Caki2 (cell line): ENCODE measurements at places on chromosomes 7 and 10.

DNA sequence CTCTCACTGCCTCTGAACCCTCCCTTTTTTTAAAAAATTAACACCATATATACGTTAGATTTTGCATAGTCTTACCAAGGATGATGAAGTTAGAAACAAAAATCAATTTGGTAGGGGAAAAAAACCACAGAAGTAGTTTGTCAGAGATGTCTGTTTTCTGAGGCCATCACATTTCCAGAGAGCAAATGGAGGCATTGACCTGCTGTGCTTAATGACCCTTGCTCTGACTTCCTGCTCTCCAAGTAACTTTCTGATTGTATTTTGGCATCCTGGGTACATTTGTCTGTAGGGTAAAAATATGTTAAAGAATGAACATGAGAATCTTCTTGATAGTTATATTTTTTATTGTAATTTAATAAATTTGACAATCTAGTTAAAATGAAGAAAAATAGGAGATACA lies 140.2 kb downstream of the LCOR start:
- no peak for DNase-seq

- DNase-seq = no peak
Observed at GRCh38 chr10:60186315-60187071, 203.2 kb downstream of the ANK3 start.

DNA sequence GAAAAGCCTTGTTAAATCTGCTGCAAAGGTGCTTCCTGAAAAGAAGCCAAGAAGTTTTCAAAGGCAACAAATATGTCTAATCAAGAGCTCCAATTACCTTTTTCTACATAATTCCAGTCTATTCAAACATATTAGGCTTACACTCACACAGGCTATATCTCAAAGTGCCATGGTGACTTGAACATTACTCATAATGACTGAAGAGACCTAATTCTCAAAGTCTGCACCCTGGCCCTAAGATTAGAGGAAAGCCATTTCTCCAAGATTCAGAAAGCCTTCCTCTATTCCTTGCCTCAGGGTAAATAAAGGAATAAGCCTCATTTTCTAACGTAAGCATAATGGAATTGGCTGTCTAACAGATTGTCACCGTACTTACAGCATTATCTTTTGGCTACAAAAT lies 78.3 kb upstream of the THSD7A start:
- DNase-seq = no peak

- no peak for DNase-seq
Observed at GRCh38 chr10:55747244-55747643, 613.8 kb downstream of the ZWINT start.

- DNase-seq = no peak
Observed at GRCh38 chr10:76975126-76975525, 662.5 kb downstream of the KCNMA1 start.

- no peak for DNase-seq
Observed at GRCh38 chr10:124680675-124681074, 63.5 kb downstream of the FAM53B start.

GRCh38 chr10:13990392-13990805 lies 340.3 kb downstream of the FRMD4A start:
- no peak for DNase-seq

DNA sequence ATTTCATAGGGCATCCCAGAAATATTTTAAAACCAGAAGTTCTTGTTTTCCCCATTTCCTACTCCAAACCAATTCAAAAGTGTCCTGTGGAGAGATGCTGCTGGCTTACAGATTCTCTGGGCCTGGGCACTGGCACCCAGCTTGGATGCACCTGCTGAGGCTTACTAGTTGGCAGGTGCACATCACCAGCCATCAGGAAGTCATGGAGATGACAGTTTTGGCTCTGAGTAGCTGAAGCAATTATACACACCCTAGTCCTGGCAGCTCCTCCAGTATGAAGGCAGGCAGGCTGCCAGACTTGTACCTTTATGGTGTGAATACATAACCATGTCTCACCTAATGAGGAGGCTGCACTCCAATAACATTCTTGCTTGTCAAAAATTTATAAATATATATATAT lies 276.6 kb upstream of the GHITM start:
- no peak for DNase-seq

GRCh38 chr7:151051108-151051507 lies 2.8 kb downstream of the ASIC3 start:
- DNase-seq = no peak

- DNase-seq = no peak
Observed at GRCh38 chr7:16710651-16711050, 42.9 kb upstream of the TSPAN13 start.

DNA sequence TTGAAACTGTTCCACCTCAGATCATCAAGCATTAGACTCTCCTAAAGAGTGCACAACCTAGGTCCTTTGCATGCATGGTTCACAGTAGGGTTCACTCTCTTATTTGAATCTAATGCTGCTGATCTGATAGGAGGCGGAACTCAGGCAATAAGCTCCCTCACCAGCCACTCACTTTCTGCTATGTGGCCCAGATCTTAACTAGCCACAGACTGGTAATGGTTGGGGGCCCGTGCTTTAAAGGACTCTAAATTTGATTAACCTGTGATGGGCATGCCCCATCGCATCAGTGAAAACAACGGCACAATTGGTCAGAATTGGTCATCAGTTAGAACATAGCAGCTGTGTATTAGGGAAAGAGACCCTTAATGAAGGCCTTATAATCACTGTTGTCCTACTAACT lies 753.7 kb upstream of the SORCS1 start:
- no peak for DNase-seq

DNA sequence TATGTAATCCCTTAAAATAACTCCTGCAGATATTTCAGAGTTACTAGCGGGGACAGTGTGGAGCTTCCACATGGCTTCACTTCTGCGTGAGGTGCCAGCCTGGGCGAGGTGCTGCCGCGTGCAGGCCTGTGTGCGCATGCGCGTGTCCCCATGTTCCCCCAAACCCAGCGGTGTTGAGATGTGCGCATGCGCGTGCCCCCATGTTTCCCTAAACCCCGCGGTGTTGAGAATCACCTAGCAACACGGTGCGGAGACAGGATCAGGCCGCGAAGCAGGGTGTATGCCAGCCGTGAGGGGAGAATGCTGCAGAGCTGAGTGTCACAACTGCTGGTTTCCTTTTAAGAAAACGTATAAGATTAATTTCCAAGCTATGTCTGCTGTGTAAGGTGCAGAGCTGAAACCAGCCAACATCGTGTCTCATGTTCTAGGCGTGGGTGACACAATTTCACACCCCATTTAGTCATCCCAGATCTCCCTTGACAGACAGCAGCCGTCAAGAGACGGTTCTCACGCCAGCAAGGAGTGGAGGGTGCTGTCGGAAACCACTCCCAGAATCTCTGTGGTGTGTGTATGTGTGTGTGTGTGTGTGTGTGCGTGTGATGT lies 71.9 kb upstream of the ADARB2 start:
- no peak for DNase-seq

DNA sequence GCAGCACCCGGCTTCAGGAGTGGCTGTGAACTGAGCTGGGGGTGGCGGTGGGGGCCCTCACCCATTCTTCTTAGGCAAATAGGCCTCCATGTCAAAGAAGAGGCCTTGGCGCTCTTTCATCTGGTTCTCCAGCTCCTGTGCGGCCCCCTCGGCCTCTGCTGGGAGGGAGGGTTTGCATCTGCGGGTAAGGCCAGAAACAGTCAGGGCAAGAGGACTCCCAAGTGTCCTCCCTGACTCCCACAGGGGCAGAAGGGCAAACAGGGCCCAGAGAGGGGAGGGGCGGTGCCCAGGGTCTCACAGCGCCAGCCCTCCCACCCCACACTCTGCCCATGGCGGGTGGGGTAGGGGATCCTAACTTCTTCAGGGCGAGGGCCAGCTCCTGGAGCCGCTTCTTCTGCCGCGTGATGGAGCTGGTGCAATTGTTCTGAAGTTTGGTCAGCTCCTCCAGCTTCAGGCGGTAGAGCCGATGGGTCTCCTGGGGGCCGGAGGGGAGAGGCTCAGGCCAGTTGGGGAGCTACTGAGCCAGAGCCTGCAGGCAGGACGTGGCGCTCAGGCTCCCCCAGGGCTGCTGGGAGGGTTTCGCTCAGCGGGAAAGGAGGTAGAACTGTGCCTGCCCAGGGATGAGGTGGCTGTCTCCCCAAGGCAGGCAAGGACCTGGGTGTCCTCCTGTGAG lies 2.2 kb downstream of the TMEM120A start:
- DNase-seq = no peak

DNA sequence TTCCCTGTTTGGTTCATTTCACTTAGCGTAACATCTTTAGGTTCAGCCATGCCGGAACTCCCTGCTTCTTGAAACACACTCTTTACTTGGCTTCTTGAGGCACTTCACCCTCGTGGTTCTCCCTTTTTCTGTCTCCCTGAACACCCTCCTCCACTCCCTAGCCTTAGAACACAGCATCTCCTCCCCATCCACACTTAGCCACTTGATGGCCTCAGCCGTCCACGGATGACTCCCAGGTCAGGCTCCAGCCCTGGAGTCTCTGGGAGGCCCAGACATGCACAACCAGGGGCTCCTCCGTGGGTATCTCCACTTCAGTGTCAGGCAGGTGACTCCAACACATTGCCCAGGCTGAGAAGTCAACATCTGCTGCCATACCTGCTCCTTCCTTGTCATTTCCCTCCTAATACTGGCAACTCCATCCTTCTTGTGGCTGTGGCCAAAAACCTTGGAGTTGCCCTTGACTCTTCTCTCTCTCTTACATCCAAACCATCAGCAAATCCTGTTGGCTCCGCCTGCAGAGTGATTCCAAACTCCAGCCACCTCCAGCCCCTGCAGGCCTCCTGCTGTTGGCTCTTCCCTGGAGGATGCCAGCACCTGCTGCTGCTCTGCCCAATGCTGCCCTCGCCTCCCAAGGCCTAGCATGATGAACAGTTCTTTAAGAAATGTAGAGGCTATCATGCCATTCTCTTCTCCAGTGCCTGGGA lies 8.4 kb upstream of the INMT start:
- no peak for DNase-seq
